ENCODE measurements at places on chromosomes 6 and 20.
A peak's percentile ranks its signal among the peaks of the same experiment; 100 is the strongest.

GRCh38 chr6:87210979-87211378 is 55.6 kb downstream of the ZNF292 start:
- no peak for DNase-seq

- no peak for DNase-seq
These were observed 102.3 kb downstream of the DST start for GRCh38 chr6:56540232-56541029.

DNA sequence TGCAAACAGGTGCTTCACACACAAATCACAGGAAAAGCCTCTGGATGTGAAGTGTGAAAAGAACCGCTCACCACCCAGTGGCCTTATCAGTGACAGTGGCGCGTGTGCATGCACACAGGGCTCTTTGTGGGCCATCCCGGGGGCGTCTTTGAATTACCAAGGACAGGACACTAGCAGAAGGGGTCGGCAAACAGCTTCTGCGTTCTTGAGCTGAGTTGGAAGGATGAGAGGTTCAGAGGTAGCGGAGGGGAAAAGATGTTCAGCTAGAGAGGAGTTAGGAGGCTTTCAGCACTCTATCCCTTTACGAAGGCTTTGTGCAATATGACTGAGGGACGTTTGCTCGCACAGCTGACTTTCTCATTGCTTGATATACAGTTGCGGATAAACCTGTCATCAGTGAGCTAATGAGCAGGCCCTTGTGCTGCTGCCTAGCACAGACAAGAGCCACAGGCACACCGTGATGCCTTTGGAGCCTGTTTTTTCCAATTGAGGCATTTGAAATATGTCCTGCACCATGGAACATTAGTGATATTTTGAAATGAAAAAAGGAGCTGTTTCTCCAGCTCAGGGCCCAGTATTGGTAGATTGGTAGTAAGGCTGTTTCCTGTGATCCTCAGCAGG is 83.1 kb downstream of the IYD start:
- no peak for DNase-seq

GRCh38 chr20:49543071-49543857 is 24.7 kb downstream of the PTGIS start:
- no peak for DNase-seq

DNA sequence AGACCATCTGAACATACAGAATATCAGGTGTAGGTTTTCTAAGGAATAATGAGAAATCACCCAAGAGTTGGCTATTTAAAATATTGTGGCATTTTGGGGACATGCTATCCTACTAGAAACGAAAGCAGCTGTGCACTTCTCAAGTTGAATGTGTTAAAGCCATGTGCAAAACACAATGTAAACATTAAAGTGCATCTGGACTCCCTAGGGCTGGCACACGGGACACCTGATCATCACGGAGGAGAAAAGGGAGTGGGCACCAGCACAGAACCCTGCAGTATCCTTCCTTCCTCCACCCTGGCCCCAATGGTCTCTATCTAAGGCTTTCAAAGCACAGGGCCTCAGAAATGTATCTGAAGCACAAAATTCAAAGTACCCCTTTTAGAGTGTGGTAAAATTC is 94.3 kb downstream of the INSM1 start:
- no peak for DNase-seq

GRCh38 chr20:43800186-43800585 is 73.4 kb upstream of the GTSF1L start:
- no peak for DNase-seq

DNA sequence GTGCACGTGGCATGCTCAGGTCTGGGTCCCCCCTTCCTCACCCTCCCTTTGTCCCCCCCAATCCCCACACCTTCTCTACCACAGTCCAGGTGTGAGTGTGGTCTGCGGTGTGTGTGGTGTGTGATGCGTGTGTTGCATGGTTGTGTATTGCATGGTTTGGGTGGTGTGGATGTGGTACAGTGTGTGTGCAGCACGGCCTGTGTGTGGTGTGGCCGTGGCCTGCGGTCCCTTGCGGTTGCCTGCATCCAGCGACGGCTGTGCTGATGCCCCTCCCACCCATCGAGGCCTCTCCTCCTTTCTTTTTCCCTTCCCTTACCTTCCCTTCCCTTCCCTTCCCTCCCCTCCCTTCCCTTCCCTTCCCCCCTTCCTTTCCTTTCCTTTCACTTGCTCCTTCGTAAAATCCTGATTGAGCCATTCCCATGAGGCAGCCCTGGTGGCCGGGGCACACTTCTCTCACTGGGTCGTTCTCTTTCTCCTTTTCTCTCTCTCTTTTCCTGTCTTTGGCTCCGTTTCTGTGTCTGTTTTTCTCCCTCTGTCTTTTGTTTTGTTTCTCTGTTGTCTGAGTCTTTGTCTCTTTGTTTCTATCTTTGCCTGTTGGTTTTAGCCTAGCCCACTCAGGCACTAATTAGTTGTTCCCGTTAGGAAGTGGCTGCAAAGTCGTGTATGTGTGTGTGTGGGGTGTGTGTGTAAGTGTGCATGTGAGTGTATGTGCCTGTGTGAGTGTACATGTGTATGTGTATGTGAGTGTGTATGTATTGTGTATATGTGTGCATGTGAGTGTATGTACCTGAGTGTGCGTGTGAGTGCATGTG is 65.7 kb downstream of the SRC start:
- no peak for DNase-seq

- DNase-seq: no peak
These were observed 15.8 kb upstream of the PMEPA1 start for GRCh38 chr20:57725636-57726035.

DNA sequence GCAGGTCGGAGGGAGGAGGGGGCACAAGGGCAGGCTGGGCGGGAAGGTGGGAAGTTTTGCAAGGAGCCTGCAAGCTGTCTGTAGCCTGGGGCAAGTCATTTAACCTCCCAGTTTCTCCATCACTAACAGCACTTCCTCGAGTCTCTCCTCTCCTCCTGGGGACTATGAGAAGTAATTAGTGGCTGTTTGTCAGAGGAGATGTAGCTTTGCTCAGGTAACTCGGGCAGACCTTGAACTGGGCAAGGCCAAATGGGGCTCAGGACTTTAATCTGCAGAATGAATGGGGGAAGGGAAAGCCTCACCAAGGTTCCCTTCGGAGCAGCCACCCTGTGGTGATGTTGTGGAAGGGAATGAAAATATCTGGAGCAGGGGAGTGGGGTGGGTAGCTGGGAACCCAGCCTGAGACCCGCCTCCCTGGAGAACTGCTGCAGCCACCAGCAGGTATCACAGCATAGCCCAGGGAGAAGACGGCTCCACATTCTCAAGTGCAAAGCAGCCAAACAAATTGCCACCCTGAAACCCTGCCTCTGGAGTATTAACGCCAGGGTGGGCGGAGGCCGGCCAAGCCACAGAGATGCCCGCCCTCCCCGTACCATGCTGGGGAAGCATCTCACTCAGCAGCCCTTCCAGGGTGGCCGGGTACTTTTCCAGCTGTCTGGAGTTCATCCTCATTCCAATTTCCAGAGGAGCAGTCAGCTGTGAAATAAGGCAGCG is 6.1 kb upstream of the LEMD2 start:
- DNase-seq: no peak

- DNase-seq: no peak
These were observed 159.0 kb downstream of the ZNF217 start for GRCh38 chr20:53434662-53435061.

GRCh38 chr6:56525974-56526789 is 116.5 kb downstream of the DST start:
- DNase-seq: no peak

DNA sequence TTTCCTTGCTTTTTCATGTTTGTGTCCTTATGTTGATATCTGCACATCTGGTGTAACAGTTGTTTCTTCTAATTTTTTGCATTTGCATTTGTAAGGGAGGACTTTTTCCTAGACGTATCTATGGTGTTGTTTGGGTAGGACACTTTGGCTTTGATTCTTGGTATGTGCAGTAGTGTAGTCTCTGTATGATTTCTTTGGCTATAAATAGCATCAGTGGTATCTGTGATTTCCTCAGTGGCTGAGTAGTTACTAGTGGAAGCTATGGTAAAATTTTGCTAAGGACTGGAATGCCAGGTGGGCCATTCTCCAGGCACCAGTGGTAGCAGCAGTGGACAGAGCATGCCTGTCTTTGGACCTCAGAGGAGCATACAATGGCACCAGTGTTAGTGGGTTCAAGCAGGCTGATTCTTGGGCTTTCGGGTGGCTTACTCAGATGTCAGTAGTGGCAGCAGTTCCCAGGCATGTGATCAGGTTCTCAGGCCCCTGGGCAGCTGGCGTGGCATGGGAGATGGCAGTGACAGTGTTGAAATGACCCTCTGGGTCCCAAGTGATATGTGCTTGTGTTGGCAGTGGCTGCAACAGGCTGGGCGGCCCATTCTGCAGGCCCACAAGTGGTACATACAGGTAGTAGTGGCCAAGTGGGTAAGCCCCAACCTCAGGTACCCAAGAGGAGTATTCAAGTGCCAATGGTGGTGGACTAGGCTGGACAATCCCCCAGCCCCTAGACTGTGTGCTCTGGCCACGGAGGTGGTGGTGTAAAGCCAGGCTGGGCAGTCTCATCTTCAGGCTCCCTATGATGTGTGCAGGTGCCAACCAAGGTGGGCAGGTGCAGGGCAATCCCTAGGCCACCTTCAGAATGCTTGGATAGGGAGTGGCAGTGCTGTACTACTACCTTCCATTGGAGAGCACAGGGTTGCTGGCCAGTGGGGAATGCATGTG is 54.5 kb downstream of the PLCG1 start:
- no peak for DNase-seq

DNA sequence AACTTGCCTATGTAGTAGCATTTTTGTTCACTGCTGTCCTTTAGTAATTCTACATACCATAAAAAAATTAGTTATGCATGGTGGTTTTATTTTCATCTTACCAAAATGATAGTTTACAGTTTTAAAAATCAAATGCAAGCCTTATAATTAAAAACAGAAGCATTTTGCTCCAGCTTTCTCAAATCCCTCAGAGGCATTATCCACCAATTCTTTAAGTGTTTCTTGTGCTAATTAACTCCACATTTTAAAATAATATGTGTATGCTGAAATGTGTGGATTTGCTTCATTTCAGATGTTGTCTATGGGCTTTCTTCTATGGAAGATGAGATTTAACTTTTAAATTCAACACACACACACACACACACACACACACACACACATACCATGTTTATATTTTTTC is 49.3 kb downstream of the PCSK2 start:
- DNase-seq: peak; percentile 1

DNA sequence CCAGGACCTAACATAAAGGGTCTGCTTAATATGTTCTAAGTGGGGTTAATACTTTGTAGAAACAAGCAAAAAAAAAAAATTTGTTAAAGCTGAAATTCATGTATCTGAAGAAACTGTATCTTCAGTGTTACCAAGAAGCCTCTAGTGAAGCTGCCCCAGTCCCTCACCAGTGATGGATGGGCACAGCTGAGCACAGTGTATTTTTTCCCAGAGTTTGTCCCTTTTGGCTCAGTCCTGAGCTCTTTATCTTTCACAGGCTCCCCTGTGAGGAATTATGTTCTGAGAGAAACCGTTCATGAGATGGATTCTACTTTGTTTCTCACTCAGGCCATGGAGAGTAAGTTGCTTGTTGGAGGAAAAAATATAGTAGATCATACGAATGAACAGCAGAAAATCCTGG is 38.4 kb downstream of the KIF3B start:
- no peak for DNase-seq

- DNase-seq: no peak
These were observed 608.4 kb upstream of the AGPAT4 start for GRCh38 chr6:161882196-161882765.

DNA sequence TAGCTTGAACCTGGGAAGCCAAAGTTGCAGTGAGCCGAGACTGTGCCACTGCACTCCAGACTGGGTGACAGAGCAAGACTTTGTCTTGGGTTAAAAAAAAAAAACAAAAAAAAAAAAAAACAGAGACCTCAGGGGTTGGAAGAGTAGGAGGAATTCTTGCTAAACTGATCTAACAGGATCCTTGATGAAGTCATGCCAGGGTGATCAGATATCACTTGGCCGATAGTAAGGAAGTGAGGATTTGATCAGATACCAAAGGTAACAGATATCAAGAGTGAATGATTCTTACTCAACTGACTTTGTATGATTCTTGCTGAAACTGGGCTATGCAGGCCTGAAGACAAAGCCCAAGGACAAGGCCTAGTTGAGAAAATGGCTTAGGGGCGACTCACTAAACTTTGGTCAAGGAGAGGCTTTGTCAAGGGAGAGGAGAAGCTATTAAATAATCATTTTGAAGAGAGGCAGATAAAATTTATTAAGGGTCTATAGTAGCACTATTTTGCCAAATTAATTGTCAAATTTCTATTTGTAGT is 624.7 kb downstream of the UTRN start:
- DNase-seq: peak; percentile 34

DNA sequence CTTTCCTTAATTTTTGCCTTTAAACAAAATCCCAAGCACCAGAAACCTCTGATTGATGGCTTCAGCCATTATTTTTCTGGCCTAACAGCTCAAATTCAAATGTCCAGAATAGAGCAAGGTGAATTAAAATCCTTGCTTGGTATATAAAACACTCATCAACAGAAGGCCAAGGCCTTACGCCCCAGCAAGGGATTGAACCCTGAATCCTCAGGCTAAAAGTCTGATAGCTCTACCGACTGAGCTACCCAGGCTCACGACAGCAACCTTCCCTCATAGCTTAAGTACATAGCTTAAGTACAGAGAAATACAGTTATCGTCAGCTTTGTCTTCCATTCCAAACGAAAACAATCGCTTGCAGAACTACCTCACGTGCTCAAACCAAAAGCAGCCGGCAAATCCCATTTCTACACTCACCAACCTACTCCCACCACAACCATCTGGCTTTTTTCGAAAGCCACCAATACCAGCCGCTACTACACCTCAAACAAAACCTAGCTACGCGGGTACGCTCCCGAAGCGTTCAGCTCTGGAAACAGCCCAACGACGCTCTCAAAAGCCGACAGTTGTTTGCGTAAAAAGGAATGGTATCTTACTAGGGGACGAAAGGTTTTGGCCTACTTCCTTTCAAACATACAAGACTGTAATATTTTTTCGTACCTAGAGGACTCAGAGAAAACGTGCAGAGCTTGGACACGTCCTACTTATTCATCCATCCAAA is 167.5 kb downstream of the GPX5 start:
- peak; percentile 11 for DNase-seq

- DNase-seq: no peak
These were observed 20.6 kb downstream of the FKBP5 start for GRCh38 chr6:35668096-35668495.

GRCh38 chr6:40794586-40794985 is 207.4 kb upstream of the LRFN2 start:
- no peak for DNase-seq

DNA sequence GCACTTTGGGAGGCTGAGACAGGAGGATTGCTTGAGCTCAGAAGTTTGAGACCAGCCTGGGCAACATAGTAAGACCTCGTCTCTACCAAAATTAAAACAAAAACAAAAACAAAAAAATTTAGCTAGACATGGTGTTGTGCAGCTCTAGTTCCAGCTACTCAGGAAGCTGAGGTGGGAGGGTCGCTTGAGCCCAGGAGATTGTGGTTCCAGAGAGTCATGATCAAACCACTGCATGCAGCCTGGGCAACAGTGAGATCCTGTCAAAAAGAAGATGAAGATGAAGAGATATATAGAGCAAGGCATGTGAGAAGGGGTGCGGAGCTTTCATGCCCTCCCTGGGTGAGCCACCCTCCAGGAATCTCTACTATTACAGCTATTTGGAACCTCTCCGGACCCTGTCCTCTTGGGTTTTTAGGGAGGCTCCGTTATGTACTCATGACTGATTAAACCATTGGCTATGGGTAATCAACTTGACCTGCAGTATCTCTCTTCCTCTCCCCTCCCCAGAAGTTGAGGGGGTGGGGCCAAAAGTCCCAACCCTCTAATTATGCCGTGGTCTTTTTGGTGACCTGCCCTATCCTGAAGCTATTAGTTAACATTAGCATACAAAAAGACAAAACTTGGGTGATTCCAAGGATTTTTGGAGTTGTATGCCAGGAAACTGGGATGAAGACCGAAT is 9.0 kb downstream of the POLH start:
- peak; percentile 60 for DNase-seq

- no peak for DNase-seq
These were observed 587.0 kb upstream of the FLRT3 start for GRCh38 chr20:14924433-14924832.
